ENCODE measurements at places on chromosomes 11 and 22.

DNA sequence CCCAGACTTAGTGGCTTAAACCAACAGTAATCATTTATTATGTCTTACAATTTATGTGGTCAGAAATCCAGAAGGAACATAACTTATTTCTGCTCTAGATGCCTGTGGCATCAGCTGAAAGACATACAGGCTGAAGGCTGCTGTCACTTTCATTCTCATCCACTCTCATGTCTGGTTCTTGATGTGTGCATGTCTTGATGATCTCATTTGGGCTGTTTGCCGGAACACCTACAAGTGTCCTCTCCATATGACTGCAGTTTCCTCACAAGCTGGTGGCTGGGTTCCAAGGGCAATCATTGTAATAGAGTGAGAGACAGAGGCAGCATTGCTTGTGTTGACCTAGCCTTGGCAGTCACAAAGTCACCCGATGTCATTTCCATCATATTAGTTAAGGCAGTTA, 1375.9 kb upstream of the RAG2 start:
- no peak for DNase-seq

- no peak for DNase-seq
These were observed 26.2 kb upstream of the POGLUT3 start for GRCh38 chr11:108524422-108524821.

DNA sequence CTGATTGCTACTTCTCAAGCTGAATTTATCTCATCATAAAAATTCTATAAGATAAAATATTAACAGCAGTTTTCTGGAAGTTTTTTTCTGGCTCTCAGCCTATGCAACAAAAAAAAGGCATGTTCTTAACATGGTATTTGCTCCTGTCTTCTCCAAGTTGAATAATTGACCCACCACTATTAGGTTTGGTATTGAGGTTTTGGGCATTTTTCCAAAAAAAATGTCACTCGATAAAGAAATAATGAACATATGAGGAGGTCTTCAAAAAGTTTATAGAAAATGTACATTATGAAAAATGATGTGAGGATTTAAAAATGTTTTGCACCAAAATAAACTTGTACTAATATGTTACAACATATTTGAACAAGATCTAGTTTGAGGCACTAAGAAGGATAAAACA, 808.6 kb upstream of the RAG2 start:
- no peak for DNase-seq

DNA sequence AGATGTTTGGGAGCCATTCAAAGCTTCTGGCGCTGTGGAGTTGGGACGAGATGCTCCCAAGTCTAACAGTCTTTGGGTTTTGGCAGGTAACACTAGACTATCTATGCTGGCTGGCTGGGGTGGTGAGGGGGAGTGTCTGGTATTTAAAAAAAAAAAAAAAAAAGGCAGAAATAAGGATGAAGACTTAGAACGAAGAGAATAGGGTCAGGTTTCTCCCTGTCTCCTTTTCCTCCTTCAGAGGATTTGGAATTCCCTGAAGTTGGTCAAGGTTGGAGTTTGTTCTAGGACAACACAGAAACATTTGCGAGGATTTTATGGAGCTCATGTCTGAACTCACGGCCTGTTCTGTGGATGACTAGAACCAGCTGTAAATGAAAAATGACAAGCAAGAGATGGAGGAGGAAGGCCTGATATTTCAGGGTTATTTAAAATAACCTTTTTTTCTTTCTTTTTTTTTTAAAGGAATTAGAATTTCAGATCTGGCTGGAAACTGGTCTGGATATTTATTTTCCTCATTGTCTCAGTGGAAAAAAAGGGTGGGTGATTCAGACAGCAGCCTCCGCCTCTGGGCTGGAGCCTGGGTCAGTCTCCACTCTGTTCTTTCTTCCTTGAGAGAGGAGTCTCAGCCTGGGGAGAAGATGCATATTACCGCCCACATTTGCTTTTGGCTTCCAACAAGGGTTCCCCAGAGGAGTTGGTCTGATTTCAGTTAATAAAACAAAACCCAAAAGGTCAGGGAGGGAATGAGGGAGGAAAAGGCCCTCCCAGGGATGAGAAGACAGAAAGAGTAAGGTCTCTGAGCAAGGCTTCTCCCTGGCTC, 80.1 kb downstream of the USP35 start:
- DNase-seq = no peak

DNA sequence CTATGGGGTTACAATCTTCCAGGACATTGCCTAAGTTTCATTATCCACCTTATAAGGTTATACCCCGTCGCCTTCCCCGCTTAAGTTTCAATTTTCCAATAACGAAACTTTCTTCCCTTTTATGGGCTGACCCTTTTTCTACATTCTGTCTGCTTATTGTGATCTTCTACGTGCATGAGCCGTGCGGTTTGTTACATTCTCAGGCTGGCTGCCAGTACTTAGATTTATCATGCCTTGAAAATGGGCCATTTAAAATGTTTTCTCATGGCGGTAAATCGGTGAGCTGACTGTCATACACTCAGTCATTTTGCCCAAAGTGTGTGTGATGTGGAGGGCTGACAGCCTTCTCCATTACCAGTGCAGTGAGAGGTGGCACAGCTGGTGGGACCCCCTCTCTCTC, 23.3 kb downstream of the DGCR6L start:
- DNase-seq = no peak

- DNase-seq = no peak
These were observed 86.5 kb upstream of the HTATIP2 start for GRCh38 chr11:20277014-20277413.

DNA sequence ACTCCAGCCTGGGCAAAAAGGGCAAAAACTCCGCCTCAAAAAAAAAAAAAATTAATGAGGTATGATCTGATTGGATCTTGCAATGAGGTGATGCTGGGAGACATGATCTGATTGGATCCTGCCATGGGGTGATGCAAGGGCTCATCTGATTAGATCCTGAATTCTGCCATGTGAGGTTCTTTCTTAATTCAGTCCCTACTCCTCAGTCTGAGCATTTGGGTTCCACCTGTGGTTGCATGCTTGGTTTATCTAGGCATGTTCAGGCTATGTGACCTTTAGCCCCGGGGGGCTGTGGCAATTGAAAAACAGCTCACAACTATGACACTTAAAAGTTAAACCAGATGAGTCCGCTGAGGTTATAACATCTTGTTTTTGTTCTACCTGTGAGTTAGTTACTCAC, 4.8 kb upstream of the TRIM6 start:
- DNase-seq = no peak

GRCh38 chr22:27435844-27436576, 365.5 kb downstream of the MN1 start:
- DNase-seq = no peak

- DNase-seq = no peak
These were observed 85.4 kb downstream of the ATXN10 start for GRCh38 chr22:45757068-45757467.

GRCh38 chr11:34620820-34621792, at the start of gene EHF:
TSS of gene EHF (plus strand) at chr11:34621093. CDS start at chr11:34642631, 21,538 bp downstream.
- no peak for DNase-seq

DNA sequence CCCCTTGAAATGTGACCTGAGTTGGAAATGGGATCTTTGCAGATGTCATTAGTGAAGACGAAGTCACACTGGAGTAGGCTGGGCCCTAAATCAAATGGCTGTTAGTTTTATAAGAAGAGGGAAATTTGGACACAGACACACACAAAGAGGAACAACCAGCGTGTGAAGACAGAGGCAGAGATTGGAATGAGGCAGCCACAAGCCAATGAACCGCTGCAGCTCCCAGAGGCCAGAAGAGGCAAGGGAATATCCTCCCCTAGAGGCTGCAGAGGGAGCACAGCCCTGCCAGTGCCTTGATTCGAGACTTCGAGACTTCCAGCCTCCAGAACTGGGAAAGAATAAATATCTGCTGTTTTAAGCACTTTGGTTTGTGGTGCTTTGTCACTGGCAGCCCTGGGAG, 484.5 kb downstream of the MN1 start:
- DNase-seq = peak; percentile 43

DNA sequence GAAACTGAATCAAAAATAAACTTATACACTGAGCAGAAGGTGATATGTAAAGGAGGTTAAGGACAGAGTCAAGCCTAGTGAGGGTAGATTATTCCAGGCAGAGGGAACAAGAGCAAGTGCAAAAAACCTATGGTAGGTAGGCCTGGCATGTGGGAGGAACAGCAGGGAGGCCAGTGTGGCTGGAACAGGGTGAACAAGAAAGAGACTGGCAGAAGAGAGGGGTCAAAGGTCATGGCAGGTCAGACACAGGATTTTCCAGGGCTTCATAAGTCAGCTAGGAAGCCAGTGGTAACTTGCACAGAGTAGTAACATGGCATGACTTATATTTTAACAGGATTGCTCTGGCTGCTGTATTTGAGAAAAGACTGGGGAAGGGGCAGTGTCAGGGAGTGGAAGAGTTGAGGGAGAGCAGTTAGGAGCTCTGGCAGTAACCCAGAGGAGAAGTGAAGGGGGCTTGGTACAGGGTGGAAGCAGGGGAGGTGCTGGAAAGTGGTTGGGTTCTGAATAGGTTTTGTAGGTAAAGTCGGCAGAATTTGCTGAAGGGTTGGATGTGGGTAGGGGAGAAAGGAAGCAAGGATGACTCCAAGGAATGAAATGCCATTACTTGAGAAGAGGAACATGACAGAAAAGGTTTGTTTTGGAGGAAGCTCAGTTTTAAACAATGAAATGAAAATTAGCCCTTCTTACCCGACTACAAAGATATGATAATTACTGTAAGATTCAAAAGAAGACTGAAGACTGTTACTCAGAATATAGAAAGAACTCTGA, 86.2 kb downstream of the ZNRF3 start:
- no peak for DNase-seq

GRCh38 chr11:57641011-57641807, 8.5 kb downstream of the YPEL4 start:
- peak; percentile 83 for DNase-seq

- DNase-seq = no peak
These were observed 7.1 kb upstream of the CD44 start for GRCh38 chr11:35131886-35132285.

DNA sequence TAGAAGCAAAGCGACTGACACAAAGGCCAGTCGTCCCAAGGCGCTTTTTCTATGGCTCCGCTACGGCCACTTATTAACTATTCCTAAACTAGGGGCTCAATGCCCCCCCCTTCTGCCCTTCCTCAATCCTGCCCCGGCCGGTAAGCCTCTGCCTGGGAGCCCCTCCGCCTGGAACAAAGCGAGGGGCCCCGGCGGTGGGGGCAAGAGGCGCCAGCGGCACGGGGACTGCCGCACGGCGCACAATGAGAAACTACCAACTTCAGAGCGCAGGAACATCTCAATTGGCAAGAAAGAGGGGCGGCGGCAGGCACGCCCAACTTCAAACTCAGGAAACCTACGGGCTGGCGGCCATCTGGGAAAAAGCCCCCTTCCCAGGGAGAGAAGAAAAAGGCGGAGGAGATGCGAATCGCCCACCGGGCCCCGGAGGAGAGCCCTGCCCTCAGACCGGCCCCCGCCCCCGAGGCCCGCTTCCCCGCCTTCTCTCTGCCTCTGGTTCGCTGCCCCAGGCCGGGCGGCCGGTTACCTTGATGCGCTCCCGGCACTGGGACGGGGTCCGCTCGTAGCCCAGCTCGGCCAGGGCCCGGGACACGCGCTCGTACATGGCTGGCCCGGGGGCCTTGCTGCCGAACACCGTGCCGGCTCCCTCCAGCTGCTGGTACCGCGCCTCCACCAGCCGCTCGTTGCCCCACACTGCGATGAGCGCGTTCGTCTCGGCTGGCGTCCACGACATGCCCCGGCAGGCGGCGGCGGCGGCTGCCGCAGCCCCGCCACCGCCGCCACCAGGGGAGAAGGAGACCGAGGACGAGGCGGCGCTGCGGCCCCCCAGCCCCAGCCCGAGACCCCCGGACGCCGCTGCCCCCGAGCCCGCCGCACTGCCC, 619 bp downstream of the MSANTD2 start:
- DNase-seq = peak; percentile 37

DNA sequence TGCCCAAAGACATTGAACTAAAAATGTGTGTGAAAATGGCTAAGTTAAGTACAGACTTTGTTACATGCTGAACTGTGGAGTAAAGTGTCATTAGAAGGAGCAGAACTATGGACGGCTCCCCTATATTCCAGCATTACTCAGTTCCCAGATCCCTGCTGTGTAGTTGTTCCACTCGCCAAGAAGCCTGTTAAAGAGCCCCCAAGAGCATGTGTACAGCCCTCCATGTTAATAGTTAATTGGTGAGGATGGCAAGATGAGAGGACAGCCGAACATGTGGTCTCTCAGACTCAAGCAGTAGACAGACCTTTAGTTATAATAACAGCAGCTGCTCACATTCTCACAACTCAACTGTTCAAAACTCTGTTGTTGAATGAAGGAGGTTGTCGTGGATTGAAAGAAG, 127.4 kb downstream of the ELP4 start:
- no peak for DNase-seq

- DNase-seq = no peak
These were observed 43.2 kb upstream of the RDX start for GRCh38 chr11:110339456-110340250.

DNA sequence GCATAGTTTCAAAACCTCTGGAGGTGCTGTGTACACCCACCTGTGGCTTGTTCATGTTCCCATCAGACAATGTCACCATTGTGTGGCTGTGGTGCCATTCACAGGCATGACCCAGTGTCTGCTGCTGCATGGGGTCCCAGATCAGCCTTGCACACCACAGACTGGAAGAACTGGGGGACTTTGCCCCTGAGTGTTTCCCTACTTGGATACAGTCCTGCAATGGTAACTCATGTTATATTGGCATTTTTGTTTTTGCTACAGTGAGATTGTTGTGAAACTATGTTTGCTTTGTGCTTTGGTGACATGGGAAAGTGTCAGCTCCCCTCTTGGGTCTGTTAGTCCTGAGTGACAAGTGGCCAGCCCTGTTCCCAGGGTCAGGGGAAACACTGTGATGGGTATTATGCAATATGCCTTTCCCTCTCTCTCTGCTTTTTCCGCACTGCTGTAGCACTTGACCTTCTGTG, 108.8 kb downstream of the NAV2 start:
- no peak for DNase-seq

DNA sequence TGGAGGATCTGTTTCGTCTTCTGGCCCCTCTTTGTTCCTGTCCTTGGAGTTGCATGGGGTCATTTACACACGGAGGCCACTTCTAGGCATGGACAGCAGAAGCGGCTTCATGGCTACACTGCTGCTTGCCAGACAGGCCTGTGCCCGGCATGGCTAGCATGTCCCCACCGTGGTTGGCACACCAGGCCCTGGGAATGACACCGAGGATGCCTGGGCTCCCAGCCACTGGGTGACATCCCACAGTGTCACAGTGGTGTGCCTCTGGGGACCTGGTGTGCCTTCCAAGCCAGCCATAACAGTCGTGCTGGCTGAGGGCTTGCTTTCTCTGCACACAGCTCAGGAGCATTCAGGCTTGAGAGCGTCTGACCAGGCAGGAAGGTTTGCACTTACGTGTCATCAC, 910.1 kb downstream of the TBC1D22A start:
- no peak for DNase-seq

- DNase-seq = no peak
These were observed 7.0 kb downstream of the PARVG start for GRCh38 chr22:44187652-44188230.

- DNase-seq = peak; percentile 58
These were observed 111.6 kb downstream of the SIK3 start for GRCh38 chr11:116986521-116987105.

DNA sequence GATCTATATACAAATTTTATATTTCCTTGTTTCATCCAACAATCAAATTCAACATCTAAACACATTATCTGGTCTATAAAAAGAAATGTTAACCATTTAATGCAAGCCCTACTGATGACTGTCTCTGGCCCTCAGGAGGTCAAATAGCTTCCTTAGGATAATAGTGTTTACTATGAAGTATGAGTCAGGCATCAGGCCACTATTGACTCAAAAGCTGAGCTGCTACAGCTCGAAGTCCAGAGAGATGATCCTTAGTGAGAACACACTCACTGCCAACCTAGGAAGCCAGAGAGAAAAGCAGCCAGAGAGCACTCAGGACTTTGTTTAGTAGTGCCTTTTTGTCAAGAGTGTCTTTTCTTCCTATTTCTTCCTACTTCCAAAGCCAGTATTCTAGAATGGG, 171.8 kb downstream of the SOX6 start:
- no peak for DNase-seq
